ENCODE measurements at places on chromosomes 2 and 18. TPM values are rescaled to one million over a fixed set of nuclear protein-coding genes. Genes with fewer than 3 reads are reported as not detected.

The HOXD11 gene
- total RNA-seq = not detected

The PAPOLG gene
- 18.2 TPM for total RNA-seq

The SLC5A7 gene
- total RNA-seq = not detected

The CPLX4 gene
- not detected for total RNA-seq

- DNase-seq = no peak
Observed at GRCh38 chr2:215626063-215626462, 190.2 kb upstream of the FN1 start.

GRCh38 chr2:120814352-120814751 is 78.7 kb downstream of the GLI2 start:
- DNase-seq = no peak

DNA sequence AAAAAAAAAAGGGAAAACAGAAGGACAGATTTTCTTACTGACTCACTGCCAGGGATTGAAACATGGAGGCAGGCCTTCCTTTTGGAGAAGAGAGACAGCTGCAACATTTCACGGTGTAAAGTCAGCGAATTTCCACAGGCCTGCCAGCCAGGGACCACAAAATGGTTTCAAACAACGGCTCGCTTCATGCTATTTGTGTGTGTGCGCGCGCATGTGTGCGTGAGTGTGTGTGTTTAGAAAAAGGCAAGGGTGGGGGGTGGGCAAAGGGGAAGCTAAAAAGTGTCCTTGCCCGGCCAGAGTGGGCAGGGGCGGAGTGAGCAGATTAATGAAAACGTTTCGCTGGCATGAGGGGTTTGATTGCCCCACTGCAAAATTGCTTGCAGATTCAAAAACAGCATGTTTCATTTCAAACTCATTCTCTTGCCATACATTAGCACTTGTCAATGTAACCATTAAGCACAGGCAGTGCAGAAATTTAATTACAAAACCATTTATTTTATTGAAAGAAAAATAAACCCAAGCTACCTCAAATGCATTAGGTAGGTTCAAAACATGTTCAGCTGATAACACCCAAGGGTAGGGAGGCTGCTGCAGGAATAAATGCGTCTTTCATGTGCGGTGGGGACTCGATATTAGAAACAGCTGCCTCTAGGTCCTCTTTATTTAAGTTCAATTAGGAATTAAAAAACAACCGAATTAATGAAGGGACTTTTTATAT is 182.1 kb upstream of the SIX2 start:
- DNase-seq = no peak

DNA sequence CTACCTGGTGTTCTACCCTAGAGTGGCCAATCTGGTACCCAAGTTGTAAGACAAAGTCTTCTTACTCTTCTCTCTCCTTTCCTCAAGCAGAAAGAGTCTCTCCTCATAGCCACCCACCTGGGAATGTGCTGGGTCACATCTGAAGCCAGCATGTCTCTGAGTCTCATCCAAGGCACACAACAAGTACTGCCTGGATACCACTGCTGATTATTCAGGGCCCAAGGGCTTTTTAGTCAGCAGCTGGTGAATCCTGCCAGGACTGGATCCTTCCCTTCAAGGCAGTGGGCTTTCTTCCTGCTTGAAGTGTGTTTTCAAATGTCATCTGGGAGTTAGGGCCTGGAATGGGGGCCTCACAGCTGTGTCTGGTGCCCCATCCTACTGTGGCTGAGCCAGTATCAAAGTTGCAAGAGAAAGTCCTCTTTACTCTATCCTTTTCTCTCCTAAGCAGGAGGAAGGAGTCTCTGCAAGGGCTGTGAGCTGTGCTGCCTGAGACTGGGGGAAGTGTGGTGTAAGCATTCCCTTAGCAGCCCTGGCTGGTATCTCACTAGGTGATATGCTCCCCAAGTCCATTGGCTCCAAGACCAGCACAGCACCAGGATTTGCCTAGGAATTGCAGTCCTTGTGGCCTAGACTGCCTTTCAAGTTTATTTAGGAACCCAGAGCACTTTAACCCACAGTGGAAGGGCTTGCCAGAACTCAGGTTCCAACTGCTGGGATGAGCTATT is 27.2 kb downstream of the OXER1 start:
- no peak for DNase-seq

GRCh38 chr2:231622963-231623362 is 30.3 kb downstream of the TEX44 start:
- DNase-seq = no peak

DNA sequence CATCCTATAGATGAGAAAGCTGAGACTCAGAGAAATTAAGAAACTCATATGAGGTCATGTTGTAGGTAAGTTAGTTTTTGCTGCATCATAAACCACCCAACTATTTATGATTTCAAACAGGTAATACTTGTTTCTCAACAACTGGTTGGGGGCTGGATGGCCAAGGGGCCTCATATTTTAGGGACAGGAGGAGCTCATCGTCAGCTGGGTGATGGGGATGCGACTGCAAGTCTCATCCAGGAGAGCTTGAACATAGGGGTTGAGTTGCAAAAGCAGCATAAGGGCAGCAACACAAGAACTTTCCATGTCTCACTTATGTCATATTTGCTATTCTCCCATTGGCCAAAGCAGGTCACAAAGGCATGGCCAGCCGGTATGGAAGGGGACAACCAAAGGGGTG is 3.6 kb upstream of the RNU2-63P start:
- no peak for DNase-seq

DNA sequence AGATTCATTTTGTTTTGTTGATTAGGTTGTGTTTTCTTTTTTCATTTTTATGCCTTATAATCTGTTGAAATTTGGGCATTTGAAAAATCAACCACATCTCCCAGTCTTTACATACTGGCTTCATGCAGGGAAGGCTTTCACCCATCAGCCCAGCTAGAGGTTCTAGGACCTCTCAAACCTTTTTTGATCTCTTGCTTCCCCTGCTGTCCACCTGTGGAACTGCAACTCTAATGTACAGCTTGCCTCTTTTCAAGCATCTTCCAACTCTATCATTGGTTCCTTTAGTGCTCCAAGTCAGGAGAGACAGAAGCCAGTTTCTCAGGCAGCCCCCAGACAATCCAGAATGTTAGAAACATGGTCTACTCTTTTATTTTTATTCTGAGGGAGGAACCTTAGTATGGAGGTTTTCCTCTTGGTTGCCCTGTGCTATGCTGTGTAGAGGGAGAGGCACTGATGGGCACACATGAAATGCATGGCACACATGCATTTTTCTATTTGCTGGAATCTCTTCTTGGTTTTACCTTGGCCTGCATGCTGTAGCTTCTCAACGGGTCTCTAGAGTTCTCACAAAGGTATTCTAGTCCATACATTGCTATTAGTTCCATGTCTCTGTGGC is 107.2 kb upstream of the L3MBTL4 start:
- no peak for DNase-seq

- no peak for DNase-seq
Observed at GRCh38 chr2:112493048-112493447, 11.1 kb downstream of the TTL start.

GRCh38 chr2:9750224-9751215 is 92.8 kb upstream of the TAF1B start:
- DNase-seq = no peak

DNA sequence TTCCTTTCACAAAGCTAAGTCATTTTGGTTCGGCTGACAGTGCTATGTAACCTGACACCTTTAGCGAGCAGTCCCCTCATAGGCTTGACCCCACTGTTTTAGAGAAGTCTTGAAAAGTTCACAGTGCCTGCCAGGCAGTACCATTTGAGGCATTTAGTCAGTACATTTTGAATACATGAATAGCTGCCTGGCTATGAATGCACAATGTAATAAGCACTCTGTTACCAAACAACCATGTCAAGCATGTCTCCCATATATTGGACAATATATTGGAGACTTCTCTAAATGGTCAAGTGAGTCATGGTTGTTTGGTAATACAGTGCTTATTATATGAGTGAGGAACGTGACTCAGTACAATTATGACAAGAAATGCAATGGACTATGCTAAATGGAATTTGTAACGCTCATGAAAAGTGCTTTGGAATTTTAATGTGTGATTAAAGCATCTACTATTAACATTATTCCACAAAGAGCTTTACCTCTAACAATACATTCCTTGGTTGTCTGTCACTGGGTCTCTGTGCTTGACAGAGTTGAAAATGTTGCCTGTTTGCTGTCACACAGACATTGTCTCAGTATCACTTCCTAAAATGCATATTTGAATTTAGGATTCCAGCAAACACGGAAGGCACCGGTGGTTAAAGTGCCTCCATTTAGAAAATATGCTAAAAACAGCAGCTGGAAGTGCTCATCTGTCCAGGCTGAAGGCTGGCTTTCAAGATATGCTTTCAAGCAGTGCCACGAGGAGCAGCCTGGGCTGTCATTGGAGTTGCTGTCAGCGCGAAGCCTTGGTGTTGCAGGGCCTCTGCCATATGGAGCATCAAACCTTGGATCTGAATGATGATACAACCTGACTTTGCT is 458.6 kb downstream of the FBXO15 start:
- no peak for DNase-seq

- peak; percentile 10 for DNase-seq
Observed at GRCh38 chr2:201858281-201859184, 52.2 kb downstream of the CDK15 start.

DNA sequence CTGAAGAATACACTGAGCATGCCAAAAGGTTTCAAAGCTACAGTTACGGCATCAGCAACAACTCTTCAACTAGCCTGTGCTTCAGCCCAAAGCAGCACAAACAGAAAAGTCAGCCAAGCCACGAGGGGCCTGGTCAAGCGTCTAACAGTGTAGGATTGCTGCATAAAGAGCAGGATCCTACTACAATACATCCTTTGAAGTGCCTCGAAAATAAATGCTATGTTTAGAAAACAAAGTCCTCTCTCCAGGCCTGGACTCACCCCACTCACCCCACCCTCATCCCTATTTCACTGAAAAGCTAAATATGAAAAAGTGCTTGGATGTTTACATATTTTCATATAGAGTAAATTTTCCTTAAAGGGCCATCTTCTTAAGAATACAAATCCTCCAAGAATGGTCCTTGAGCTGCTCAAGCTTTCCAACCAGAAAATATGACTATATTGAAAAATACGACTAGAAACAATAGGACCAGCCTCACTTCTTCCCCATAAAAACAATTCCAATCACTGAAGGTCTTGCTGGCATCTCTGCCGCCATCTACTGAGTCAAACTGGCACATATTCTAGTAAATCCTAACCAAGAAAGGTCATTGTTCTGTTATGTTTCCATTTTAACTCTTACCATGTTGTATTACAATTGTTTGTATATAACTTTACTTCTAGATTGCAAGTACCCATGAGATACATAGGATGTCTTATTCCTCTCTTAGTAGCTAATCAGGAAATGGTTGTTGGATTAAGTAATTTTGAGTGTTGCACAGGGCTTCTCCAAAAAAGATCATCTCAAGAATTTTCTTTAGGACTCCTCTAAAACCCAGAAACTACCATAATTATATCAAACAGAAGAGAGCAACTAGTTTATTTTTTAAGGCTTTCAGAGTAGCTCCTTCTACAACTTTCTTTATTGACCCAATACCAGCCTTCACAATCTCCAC is 63.6 kb downstream of the CLHC1 start:
- DNase-seq = no peak

GRCh38 chr18:59616501-59616900 is 80.7 kb downstream of the CCBE1 start:
- DNase-seq = no peak

- no peak for DNase-seq
Observed at GRCh38 chr18:3152294-3152693, 67.5 kb downstream of the MYOM1 start.

- no peak for DNase-seq
Observed at GRCh38 chr18:11950824-11951223, 30.5 kb upstream of the IMPA2 start.

Data from CD4-positive, alpha-beta T cell (primary cell).